ENCODE measurements at places on chromosomes 6 and 20.

DNA sequence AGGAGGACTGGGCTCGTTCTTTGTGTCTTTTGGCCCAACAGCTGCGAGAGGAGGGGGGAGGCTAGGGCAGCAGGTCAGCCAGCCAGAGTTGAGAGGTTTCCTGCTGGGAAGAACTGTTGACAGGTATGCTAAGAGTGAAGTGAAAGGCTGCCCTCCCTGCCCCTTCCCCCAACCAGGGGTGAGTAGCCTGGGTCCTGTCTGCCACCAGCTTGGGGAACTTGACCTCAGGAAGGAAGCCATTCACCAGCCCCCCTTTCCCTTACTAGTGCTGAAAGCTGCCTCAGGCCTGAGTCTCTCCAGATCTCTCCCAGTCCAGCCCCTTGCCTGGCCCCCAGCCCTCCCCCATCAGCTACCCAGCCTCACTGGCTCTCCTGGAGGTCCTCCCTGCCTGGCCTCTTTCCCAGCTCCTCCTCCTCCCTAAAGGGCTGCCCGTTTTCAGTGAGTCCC, 20.7 kb upstream of the ZNF76 start:
- DNase-seq: no peak

DNA sequence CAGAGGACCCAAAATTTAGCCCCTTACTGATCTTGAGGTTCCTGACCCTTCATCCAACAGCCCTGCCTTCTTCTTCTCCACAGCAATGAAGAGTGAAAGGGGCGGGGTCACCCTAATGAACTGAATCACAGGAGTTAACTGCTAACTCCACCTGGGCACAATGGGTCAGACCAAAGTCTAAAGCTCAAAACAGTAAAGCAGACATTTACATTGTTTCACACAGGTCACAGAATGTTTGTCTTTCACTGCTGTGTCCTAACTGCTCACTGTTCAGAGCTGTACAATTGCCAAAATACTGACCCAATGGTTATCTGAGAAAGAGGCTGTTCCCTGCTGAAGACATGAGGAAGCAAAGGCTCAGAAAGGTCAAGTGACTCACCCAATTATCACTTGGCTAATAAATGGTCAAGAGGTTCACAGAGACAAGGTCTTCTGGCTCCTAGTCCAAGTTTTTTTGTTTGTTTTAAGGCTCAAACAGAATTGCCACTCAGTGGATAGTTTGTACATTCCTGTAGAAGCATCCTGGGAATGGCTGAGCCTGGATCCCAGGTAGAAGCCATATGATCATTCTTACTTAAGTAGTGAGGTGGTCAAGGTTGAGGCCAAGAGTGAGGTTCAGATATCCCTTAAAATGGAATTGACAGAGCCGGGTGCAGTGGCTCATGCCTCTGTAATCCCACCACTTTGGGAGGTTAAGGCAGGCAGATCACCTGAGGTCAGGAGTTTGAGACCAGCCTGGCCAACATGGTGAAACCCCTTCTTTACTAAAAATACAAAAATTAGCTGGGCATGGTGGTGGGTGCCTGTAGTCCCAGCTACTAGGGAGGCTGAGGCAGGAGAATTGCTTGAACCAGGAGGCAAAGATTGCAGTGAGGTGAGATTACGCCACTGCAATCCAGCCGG, 35.1 kb upstream of the FAM83C start:
- no peak for DNase-seq

GRCh38 chr20:40652441-40652987, 36.5 kb downstream of the MAFB start:
- DNase-seq: no peak

- no peak for DNase-seq
These were observed 73.1 kb upstream of the CLDN20 start for GRCh38 chr6:155190677-155191076.

DNA sequence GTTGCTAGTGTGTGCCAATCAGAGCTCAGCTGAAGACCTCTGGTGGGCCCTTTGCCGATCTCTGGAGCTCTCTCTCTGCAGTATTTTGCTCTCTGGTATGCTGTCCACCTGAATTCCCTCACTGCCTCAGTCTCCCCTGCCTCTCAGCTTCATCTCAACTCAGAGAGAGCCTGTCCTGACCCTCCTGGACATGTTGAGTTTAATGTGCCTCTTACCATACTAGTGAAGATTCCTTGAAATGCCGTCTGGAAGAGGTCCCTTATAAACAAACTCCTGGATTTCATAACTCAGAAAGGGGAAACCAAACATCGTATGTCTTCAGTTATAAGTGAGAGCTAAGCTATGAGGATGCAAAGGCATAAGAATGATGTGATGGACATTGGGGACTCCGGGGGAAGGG, 231.1 kb upstream of the ZNF217 start:
- DNase-seq: no peak

DNA sequence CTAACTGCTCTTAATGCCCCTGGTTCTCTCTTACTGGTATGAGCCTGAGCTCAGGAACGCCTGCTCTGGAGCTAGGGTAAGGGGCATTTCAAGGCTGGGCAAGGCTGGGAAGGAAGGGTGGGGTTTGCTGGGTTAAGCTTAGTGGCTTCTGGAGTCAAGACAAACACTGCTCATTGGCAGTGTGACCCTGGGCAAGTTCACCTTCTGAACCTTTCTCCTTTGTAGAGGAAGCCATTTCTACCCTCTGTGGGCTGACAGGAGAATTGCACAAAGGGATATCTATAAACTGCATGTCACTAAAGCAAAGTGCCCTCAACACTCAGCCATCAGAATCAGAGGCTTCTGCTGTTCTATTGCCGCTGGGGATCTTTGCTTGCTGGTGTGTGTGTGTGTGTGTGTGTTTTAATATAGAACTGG, 20.3 kb upstream of the LRRN4 start:
- no peak for DNase-seq

GRCh38 chr6:28212510-28213212, 12.4 kb upstream of the ZSCAN9 start:
- DNase-seq: no peak

GRCh38 chr6:89667872-89668556, 29.5 kb upstream of the LYRM2 start:
- DNase-seq: no peak

GRCh38 chr6:46635462-46635861, 17.2 kb downstream of the CYP39A1 start:
- no peak for DNase-seq

DNA sequence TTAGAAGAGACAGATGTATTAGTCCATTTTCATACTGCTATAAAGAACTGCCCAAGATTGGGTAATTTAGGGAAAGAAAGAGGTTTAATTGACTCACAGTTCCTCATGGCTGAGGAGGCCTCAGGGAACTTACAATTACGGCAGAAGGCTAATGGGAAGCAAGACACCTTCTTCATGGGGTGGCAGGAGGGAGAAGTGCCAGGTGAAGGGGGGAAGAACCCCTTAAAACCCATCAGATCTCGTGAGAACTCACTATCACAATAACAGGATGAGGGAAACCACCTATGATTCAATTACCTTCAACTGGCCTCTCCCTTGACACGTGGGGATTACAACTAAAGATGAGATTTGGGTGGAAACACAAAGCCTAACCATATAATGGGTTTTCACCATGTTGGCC, 28.9 kb upstream of the PNRC1 start:
- no peak for DNase-seq

- DNase-seq: peak; percentile 85
These were observed 41.9 kb upstream of the HFE start for GRCh38 chr6:26045065-26045927.

DNA sequence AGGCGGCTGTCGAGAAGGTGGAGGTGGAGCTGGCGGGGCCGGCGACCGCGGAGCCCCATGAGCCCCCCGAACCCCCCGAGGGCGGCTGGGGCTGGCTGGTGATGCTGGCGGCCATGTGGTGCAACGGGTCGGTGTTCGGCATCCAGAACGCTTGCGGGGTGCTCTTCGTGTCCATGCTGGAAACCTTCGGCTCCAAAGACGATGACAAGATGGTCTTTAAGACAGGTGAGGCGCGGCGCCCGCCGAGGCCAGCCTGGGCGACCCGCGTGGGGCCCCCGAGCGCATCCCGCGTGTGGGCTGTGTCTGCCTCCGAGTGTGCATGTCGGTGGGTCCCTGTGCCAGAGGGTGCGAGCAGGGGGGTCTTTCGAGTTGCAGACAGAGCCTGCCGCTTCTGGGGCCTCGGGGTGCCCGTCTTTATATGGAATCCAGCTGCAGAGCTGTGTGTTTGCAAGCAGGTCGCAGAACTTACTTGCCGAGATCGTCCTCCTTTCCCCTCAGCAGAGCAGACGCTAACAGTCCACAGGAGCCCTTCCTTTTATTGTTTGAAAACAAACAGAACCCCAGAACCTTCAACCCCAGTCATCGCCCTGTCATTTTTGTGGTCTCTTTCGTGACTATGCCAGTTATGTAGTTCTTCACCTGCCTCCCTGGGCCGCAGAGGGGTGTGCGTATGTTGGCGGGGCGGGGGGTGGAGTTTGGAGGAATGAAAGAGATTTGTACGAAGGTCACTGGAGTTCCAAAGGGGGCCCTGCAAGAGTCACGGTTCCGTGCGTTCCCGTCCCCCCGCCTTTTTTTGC, 766 bp downstream of the SLC16A10 start:
- peak; percentile 12 for DNase-seq

DNA sequence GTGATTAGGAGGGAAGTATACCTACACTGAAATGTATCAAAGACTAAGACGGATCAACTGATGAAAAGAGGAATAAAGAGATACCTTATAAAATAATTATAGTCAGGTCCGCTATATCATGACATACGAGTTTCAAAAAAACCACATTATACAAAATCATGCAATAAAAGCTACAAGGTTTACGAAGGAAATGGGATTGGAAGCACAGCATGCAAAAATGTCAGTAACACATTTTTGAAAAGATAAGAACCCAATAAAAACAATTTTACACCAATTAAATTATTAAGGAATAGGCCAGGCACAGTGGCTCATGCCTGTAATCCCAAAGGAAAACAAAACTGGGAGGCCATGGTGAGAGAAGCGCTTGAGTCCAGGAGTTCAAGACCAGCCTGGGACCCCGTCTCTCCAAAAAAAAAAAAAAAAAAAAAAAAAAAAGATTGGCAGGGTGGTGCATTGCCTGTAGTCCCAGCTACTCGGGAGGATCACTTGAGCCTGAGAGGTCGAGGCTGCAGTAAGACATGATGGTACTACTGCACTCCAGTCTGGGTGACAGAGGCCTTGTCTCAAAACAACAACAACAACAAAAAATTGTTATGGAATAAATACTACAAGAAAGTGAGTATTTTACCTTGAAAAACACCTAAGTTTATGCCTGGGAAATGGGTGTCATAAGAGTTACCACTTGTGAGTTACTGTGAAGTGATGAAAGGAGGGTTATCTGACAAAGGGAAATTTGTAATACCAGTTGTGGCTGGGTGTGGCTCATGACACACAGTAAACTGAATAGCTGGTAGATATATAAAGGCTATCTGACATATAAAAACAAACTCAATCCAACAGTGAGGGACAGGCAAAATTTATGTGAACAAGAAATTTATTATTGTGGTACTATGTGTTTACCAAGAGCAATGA, 45.2 kb downstream of the RANBP9 start:
- no peak for DNase-seq

DNA sequence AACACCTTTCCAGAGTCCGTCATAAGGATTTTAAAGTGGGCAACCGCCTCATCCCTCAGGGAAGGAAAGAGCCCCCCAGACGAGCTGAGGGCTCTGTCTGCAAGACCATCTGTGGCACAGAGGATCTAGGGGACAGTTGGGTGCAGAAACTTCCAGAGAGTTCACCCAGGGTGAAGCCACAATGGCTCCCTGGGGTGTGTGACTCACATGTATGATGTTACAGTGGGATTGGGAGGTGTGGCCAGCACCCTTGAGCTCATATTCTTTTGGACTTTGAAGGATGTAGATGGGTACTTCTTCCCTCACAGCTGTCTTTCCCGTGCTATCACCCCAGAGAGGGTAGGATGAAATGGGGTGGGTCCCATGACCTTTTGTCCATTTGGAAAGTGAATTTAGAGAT, 95.5 kb downstream of the NCR2 start:
- no peak for DNase-seq

- no peak for DNase-seq
These were observed 64.5 kb downstream of the EYA2 start for GRCh38 chr20:46959081-46959692.

- DNase-seq: no peak
These were observed 9.3 kb downstream of the ULBP2 start for GRCh38 chr6:149951096-149951495.

DNA sequence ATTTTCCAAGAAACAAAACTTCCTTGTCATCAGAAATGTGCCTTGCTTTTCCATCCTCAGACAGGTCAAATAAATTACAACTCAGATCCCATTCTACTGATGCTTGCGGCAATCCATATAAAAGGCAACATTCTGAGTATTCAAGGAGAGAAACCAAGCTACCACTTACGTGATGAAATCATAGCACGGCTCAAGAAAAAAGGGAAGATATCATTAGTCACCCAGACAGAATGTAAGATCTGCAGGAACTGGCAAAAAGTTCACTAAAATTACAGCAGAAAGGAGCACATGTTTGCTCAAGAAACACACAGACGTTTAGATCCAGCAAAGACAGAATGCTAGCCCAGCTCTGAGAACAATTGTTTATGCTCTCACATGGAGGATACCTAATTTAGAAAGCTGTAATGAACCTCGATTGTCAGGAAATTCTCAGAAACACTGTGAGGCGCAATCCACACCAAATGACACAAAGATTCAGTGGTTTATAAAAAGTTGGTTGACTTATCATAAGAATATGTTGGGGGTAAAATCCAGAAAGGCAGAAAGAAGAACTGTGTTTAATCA, 304.2 kb downstream of the ADGRG6 start:
- no peak for DNase-seq

- DNase-seq: no peak
These were observed 242.9 kb upstream of the ZFP64 start for GRCh38 chr20:52434453-52434852.

DNA sequence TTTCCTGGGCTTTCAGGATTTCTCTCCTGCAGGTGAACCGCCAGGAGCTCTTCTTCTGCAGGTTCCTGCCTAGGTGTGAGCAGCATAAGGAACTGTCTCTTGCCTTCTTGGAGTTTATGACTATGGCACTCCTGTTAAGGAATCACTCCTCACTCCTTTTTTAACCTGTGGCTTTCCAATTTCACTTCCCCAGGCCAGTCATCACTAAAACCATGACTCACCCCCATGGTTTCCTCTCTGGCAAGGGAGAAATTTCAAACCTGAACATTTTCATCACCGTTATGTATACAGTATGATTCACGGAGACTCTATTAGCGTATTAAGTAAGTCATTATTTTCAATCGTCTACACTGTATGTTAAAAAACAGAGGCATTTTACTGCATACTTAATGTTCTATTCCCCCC, 78.2 kb upstream of the ARID1B start:
- DNase-seq: no peak

DNA sequence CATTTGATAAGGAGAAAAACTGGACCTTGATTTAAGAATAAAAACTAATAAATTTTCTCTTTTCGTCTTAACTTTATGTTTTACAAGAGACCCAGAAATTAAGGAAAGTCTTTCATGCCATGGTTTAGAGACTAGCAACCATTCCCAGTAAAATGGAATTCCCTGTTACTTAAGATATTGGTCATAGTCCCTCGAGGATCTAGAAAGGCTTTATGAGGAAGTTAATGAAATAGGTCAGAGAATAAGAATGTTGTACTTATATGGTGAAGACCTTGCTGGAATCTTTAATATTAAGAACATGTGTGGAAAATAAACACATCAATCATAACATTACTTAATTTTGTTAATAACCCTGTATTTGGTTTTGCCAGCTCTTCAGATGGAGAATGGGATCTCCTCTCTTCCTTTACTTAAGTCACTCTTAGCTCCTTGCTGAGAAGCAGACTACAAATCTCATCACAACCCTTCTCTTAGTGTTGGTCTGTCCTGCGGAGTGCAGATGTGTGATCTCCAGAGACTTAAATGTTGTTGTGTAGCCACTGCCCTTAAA, 382.9 kb downstream of the QKI start:
- DNase-seq: no peak
